ENCODE measurements at places on chromosomes 6 and 20.

- no peak for DNase-seq
These were observed 31.4 kb downstream of the HAO1 start for GRCh38 chr20:7908905-7909304.

DNA sequence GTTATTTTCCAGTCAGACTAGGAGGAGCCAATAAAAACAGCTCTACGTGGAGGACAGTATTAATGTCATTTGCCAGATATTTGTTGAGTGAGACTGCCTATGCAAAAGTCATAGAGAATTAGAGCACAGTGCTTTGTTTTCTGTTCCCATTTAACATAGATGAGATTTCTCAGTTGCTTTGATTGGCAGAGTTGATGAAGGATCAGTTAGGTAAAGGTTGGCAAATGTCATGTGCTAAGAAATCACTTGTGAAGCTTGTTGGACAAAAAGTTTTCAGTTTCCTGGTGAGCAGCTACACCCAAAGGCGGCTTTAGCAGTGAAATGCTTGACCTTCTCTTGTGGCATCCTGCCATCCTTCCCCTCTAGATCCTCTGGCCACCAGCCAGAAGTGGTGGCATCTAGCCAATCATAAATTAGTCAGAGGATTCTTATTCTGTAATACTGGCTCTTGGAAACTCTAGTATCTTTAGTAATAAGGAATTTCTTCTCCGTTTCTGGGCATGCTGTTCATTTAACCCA, 37.0 kb downstream of the BCKDHB start:
- no peak for DNase-seq

DNA sequence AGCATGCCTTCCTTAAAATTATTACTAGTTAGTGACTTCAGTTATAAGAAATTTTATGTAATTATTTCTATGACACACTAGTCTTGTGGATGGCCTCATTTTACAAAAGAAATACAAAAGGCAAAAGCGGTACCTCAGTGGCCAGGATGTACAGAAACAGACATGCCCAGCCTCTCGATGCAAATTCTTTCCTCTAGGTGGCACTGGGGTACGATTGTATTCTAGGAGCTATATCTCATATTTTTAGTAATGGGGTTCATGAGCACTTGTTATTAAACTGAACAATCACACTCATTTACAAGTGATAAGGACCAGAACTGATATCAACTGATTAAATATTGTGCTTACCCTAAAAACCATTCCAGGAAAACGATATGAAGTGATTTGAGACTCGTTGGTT, 59.8 kb downstream of the SOD2 start:
- DNase-seq, result peak; percentile 12

GRCh38 chr6:161198176-161198575, 75.7 kb downstream of the AGPAT4 start:
- no peak for DNase-seq

DNA sequence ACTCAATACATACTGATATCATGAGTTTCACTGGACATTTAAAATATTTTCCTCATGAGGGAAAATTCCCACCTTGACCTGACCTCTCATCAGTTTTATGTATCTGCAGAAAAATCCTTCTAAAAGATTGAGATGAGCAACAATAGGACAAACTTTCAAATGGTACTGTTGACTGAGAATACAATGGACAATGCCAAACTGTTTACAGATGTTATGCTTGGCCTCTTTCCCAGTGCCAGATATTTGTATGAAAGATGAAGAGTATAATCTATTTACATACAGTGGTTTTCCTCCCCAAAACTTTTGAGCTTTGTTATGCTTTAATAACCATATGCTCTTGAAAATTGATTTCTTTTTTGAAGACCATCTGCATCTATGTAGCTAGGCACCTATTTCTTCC, 245.1 kb upstream of the RSPO3 start:
- no peak for DNase-seq

DNA sequence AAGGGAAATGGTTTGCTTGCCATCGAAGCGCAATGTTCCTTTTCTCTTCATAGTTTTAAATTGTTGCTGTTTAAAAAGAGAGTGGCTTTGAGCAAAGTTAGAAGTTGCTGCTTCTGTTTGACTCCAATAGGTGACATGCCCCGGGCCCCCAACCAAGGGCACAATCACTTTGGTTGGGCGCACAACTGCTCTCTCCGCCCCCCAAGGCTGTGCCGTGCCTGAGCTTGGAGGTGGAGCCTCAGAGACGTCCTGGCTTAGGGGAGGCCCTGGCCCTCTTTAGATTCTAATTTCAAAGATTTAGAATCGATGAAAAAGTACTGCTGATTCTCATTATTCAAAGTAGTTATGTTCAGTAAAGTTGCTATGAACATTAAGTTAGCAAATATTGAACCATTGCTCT, 725.9 kb downstream of the COL12A1 start:
- DNase-seq, result no peak

DNA sequence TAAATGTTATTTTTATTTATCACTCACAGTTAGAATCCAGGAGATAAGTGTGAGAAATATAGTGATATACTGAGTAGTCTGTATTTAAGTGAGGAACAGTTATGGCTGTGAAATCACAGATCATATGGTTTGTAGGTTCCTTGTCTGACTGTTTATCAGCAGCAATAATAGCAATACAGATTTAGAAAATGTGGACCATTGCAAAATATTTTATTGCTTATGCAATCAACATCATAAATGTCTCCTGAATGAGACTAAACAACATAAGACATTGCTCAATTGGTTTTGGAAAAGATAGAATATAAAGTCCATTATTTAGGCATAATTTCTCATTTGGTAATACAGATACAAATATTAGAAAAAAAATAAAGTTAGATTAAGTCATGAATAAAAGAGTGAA, 43.7 kb downstream of the CCDC170 start:
- DNase-seq, result no peak

DNA sequence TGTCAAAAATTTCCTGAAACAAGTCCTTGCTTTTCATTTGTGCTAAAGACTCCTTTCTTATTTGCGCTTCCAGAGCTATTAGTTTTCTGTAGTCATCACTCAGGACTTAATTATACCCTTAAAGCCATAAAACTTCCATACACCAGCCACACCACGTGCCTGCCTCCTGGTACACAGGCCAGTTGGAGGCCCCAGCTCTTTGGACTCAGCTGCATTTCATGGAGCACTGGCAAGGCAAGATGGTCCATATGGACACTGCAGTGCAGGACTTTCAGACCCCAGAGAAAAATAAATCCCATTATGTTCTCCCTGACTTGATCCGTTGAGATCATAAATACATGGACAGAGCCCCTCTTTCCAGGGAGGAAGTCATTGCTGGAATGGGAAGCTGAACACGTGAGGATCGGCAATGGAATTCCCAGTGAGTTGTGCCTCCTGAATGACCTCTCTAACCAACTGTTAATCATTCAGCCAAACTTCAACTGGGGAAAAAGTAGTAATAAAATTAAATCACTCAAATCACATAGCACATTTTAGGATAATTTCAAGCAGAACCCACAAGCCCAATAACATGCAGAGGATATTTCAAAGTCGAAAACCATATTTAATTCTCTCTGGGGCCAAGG, 173.1 kb downstream of the HACE1 start:
- DNase-seq, result no peak

GRCh38 chr20:44001667-44002596, 87.3 kb downstream of the TOX2 start:
- peak; percentile 35 for DNase-seq

DNA sequence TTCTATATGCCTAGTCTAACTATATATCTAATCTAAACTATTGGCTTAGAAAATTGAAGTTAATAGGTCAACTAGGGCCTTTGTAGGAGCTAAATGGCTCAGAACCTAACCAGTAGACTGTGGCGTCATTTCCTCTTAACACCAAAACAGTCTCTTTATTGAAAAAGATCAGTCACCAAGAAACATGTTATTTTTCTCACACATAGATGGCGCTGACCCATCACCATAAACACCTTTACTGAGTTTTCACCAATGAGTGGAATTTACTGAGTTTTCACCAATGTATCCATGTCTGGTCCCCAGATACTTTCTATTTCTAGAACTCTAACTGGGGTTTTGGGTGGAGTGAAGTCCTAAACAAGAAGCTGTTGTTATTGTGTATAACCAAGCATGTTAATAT, 636.0 kb downstream of the BCKDHB start:
- DNase-seq, result no peak

DNA sequence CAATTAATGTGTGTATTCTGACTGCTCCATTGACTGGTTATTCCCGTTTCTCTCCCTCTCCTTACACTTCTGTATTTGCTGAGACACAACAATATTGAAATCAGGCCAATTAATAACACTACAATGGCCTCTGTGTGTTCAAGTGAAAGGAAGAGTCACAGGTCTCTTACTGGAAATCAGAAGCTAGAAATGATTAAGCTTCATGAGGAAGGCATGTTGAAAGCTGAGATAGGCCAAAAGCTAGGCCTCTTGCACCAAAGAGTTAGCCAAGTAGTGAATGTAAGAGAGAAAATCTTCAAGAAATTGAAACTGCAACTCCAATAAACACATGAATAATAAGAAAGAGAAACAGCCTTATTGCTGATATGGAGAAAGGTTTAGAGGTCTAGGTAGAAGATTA, 489.5 kb upstream of the CITED2 start:
- DNase-seq, result no peak

DNA sequence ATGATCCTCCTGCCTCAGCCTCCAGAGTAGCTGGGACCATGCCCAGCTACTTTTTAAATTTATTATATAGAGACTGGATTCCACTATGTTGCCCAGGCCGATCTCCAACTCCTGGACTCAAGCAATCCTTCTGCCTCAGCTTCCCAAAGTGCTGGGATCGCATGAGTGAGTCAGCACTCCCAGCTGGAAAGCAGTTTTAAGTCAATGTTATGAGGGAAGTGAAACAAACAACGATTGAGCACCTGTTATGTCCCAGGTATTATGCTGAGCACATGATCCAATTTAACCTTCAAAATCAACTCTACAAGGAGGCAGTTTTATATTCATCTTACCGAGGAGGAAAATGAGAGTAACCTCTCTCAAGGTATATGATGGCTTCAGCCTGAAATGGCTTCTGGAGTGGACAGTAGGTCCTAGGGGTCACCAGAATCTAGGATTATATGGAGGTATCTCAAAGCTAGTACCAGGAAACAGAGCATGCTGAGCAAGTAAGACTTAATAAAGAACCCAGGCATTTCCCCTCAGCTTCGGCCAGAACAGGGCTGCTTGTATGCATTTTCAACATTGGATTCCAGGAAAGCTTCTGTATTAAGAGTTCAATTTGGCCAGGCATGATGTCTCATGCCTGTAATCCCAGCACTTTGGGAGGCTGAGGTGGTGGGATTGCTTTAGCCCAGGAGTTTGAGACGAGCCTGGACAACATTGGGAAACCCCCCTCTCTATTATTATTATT, 55.0 kb downstream of the EDN1 start:
- DNase-seq, result no peak

DNA sequence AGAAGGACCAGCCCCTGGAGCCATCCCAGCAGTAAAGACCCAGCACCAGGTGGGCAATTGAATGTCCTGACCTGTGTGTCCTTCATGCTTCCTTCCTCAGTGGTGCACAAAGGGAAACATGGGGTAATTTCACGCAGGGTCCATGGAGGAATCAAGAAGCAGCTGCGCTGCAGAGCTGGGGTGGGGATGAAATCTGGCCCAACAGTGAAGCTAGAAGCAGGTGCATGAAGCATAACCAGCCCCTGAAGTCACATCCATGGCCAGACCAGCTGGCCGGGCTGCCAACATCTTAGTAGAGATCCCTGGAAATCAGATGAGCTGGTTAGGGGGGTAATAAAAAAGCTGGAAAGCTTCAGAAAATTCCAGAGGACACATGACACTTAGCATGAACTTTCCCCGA, 646.7 kb upstream of the DEFB115 start:
- DNase-seq, result no peak

DNA sequence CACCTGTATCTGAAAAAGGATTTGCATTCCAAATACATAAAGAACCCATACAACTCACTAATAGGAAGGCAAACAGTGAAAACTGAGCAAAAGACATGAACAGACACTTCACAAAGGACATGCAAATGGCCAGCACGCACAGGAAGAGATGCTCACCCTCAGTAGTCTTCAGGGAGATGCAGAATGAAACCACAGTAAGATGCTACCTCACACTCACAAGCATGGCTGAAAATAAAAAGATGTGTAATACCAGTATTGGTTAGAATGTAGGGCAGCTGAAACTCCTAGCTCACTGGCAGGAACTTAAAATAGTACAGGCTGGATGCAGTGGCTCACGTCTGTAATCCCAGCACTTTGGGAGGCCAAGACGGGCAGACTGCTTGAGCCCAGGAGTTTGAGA, 64.6 kb downstream of the SNX5 start:
- no peak for DNase-seq

DNA sequence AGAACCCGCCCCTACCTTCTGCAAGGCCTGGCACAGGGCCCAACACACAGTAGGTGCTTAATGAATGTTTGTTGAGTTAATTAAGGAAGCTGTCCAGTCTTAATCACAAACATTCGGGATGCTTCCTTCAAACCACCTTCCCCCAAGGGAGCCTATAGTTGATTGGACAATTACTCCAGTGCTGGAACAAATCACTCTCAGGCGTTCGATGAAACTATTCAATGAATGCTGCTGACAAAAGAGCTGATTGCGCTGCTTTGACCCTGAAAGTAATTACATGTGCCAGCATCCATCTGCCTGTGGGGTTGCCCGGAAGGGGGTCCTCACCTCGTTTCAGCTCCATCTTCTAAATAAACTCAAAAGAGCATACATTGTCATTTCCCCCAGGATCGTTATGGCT, 112.0 kb upstream of the SRSF6 start:
- DNase-seq, result no peak

GRCh38 chr20:60422848-60423247, 464.6 kb downstream of the CDH26 start:
- DNase-seq, result no peak

GRCh38 chr6:31972709-31973350, 892 bp upstream of the DXO start:
- peak; percentile 30 for DNase-seq

DNA sequence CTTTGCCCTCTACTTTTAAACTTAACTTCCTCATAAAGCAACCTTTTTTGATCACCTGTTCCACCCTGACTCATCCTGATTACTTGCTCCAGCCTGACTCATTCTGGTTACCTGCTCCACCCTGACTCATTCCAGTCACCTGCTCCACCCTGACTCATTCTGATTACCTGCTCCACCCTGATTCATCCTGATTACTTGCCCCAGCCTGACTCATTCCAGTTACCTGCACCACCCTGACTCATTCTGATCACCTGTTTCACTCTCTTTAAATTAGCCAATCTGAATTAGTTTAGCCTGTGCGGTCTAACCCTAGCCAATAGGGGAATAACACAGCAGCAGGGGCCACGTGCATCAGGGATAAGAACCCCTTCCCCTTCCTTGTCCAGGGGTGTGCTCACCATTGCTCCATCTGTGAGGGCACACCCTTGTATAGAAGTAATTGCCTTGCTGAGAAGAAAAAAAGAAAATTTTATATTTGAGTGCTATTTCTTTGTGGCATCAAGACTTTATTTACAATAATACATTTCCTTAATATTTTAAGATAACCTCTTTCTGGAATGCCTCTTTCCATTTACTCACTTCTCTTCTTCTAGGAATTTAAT, 17.9 kb downstream of the HLA-G start:
- DNase-seq, result peak; percentile 65

- no peak for DNase-seq
These were observed 95.4 kb upstream of the TENT5A start for GRCh38 chr6:81847866-81848265.
